LHCN-M2 (cell line): ENCODE measurements at places on chromosomes 12 and 14. TPM values are rescaled to one million over a fixed set of nuclear protein-coding genes. Genes with fewer than 3 reads are reported as not detected.

The STYK1 gene
- total RNA-seq, result 1.7 and 2.1 TPM in 2 replicates

DNA sequence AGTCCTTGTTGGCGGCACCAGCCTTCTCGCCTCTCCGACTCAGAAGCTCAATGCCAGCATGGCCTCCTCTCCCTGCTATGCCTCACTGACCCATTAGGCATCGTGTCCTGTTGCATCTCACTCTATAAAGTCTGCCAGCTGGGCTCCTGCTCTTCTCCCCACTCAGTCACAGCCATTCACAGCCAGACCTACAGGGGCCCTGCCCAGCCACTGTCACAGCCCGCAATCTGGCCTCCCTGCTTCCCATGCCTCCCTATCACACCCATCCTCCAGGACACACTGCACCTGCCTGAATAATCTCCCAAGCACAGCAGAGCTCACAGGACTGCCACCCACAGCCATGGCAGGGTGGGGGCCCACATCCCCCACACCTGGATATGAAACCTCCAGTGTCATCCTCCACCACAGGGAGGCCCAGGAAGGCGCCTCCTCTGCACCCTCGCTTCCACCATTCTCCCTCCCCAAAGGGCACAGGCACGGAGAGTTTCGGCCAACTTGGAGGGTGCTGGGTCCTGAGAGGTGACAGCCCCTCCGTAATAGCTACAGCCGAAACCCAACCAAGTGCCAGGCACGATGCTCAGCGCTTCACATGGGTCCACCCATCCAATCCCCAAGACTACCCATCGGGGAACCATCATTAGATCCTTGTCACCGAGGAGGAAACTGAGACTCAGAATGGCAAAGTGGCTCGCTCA lies 370.3 kb downstream of the BCL11B start:
- no peak for DNase-seq

GRCh38 chr14:49944501-49944900 lies 51.6 kb downstream of the ARF6 start:
- DNase-seq, result no peak

DNA sequence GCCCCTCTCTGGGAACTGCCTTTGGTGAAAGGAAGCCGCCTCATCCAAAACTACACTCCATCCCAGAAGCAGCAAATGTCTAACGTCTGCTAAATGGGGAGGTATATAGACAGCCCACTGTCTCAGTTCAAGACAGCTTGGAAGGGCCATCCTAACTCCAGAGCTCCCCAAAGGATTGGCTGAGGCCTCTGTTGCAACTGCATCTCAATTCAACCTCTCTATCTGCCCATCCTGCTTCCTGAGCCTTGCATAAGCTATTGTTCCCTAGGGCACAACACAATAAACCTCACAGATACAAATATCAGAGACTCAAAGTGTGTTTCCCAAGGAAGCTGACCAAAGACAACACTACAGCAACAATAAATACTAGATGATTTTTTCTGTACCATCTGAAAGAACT lies 495.2 kb upstream of the SOX5 start:
- DNase-seq, result no peak
